ENCODE measurements at places on chromosomes 2 and 18.

- DNase-seq, result peak; percentile 78
These were observed 37.1 kb downstream of the EXOC6B start for GRCh38 chr2:72788756-72789155.

DNA sequence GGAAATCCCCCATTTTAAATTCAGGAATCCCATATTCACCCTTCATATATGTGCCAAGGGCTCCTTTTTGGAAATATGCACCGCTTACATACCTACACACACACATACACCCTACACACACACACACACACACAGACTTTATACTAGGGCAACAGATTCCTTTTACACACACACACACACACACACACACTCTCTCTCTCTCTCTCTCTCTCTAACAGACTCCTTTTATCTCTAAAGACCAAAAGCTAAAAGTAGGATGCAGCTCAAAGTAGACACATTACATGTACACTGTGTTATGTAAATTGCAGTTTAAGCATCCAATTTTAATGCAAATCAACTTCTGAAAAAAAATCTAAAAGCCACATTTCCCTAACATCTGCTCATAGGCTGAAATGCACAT is 130.9 kb upstream of the CAPN13 start:
- no peak for DNase-seq

DNA sequence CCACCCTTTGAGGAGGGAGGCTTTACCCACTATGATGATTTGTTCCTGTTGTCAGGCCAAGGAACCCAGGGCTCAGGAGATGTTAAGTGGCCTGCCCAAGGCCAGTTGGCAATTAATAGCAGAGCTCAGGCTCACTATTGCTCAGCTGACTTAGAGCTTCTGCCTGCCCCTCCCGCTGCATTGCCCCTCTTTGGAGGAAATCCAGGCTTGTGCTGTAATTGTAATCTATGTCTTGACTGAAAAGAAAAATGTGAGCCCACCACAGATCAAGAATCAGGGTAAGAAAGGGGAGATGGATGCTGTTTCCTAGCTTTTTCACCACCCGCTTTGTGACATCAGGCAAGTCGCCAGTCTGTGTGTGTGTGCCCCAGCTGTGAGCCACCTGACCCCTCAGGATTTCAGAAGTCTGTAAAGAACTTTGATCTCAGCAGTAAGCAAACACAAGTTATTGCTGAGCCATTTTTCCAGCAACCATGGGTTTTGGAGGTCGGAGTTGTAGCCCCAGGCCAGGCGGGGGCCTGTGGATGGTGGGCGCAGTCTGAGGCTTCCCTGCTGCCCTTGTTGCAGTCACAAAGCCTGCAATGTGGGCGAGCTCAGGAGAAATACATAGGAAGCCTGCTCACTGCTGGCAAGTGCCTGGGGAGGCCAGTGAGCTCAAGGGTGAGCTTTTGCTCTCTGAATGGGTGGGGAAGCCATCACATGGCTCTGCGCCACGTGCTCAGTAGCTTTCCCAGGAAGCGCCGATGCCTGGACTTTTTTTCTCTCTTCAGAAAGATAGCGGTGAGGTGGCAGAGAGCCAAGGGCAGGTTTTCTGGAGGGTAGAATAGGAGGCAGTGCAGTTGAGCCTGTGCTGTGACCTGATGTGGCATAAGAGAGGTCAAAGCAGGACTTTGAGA is 6.1 kb downstream of the CABLES1 start:
- DNase-seq, result peak; percentile 35

DNA sequence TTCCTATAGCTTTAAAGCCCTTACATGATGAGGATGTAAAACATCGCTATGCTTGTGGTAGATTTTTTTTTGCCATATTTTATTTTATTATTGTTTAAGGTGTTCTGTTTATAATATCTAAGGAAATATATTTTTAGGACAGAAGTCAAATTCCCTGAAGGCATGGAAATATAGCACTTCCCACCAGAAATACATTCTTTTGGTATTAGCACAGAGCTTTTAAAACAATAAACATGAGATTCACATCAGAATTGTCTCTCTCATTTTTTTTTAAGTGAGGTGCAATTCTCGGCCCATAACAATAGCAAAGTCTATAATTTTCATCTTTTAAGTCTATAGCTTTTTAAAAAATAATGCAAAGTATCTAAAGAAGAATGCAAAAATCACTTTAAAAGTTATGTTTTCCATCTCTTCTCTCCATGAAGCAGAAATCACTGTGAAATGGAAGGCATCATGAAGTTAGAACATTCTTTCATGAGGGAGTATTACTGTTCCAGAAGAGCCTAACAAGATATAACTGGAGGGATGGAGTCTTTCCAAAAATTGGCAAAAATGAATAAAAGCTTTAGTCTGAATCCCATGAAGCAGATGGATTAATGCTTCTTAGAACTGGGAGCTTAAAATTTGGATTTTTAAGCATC is 283.6 kb upstream of the TRIB2 start:
- no peak for DNase-seq

DNA sequence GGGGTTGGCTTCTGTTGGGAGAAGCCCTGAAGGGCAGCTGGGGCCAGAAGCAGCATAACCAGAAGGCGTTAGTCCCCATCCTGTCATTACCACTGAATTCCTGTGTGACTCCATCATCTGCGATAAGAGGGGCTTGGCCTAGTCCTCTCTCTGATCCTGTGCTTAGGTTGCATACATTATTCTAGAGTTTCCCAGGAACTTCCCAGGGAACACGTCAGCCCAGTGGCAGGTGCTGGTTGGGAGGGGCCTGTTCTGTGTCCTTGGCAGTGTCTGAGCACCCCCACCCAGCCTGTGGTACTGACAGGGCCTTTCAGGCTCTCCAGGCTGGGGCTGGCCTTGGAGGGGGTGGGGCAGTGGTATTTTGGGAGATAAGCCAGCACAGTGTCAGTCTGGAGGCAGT is 4.5 kb upstream of the TOGARAM2 start:
- DNase-seq, result peak; percentile 99

DNA sequence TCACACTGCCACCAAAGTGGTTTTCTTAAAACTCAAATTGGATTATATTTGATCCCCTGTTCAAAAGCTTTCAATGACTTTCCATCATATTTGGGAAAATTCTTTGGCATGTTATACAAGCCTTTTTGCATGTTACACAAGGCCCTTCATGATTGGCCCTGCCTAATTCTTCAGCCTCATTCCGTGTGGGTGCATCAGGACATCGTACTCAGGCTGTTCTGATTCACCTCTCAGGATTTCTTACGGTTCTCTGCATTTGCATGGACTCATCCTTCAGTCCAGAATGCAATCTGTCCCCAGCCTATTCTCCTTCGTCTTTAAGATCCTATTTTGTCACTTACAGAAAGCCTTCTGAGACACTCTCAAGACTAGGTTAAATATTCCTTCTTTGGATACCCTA is 107.8 kb downstream of the LYPD1 start:
- no peak for DNase-seq
